Fibroblast of the aortic adventitia (primary cell): ENCODE measurements at places on chromosomes 5 and 9. TPM values are rescaled to one million over a fixed set of nuclear protein-coding genes. Genes with fewer than 3 reads are reported as not detected.
A peak's percentile ranks its signal among the peaks of the same experiment; 100 is the strongest.

The C5orf52 gene
- not detected in 2 replicates for total RNA-seq

The CER1 gene
- not detected in 2 replicates for total RNA-seq

DNA sequence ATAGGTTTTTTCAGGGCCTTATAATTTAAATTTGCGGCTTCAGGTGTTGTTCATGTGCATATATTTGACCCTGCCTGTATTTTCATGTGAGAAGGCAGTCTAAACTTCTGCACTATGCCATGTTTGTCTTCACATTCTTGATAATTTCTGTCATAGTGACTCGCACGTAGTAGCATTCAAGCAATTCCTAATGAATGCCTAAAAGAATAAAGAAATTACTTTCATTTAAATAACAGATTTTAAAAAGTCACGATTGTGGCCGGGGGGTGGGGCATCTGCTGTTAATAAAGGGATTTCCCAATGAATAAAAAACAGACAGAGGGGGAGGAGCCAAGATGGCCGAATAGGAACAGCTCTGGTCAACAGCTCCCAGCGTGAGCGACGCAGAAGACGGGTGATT, 318.0 kb downstream of the ADAMTS6 start:
- peak; percentile 52 for DNase-seq

GRCh38 chr5:146877783-146878475, 628 bp downstream of the PPP2R2B start:
- peak; percentile 4 for DNase-seq

DNA sequence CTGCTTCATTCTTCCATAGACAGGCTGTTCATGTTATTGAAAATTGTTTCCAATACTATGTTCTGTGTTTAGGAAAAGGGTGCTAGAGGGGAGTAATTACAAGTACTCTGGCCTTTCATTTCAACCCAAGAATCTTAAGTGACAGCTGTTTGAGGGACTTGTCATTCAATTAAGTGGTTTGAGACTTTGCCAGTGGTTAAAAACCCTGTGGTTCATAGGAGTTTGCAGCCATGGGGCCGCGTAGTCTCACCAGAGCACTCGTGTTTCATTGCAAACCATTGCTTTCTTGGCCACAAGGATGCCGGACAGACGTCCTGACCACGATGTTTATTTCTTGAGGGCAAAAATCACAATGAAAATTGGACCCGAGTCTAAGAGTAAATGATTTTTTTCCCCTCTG, 248.8 kb downstream of the NNT start:
- DNase-seq = no peak

- DNase-seq = no peak
Observed at GRCh38 chr5:139486201-139486600, 3.6 kb upstream of the STING1 start.

DNA sequence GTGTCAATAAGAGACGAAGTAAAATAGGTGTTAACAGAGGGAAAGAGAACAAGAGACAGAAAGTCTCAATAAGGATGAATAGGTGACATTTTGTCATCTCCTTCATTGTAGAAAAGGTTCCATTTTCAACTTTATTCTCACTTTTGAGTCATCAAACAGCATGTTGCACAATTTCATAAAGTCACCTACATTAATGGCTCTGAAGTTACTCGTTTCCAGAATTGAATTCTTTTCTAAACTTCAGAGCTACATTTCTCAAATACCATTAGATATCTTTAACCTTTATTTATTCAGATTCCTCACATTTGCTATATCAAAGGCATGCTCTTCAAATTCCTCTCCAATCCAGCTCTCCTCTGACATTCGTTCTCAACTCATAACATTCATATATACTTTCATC, 13.1 kb downstream of the ADAMTS6 start:
- peak; percentile 39 for DNase-seq

- peak; percentile 55 for DNase-seq
Observed at GRCh38 chr5:10352430-10353240, 860 bp upstream of the MARCHF6 start.
